Bone marrow (tissue), 2 donors: ENCODE measurements at places on chromosomes 11 and 22.

- no peak for DNase-seq
Measured at GRCh38 chr11:12249590-12250260, 127.6 kb upstream of the PARVA start.

- DNase-seq = no peak
Measured at GRCh38 chr22:29108137-29108536, 35.3 kb downstream of the KREMEN1 start.

GRCh38 chr11:640021-640706 is 3.1 kb downstream of the DRD4 start:
- no peak for DNase-seq

DNA sequence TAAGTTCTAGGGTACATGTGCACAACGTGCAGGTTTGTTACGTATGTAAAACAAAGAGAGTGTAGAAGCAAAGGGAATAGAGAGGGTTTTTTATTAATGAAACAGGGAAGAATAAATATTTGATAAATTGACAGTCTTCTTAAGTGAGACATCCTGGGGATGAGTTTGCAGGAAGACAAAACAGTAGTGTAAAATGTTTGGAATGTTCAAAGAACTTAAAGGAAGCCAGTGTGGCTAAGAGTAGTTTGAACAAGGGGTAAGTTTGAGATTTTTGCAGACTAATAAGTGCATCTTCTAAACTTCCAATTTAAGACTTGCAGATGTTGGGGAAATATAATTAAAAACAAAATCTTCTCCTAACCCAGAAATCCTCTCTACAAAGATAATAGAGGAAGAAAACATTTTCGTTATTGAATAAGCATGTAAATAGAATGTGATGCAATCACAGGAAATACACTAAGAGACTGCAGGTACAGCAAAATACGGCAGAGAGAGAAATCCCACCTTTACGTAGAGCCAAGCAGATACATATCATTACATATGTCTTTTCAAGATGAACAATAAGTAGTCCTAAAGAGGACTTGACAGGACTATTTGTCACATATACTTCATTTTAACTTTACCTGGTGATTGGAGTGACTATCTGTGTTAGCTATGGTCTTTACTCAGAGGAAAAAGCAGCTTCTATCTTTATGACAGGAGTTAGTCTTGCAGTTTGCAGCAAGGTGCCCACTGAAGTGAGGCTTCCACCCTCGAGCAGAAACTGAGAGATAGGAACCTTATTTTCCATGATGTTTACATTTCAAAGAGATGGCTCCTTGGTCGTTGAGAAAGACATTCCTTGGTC is 402.1 kb downstream of the CNTN5 start:
- DNase-seq = no peak

- no peak for DNase-seq
Measured at GRCh38 chr22:48709976-48710375, 1117.7 kb downstream of the BRD1 start.

DNA sequence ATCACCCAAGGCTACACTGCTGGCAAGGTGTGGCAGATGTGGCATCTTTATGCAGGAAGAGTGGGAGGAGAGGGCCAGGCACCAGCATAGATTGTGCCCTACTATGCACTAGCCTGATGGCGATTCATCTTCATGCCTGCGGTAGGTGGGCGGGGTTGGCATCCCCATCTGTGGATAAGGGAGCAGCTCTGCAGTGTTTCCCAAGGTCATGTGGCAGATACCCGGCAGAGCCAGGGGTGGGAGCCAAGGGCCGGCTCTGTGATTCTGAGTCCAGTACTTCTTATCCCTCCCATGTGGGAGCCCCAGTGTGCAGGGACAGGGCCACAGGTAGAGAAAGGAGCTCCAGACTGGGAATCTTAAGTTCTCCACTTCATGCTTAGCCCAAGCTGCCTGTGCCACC is 20.0 kb downstream of the CD82 start:
- DNase-seq = no peak

DNA sequence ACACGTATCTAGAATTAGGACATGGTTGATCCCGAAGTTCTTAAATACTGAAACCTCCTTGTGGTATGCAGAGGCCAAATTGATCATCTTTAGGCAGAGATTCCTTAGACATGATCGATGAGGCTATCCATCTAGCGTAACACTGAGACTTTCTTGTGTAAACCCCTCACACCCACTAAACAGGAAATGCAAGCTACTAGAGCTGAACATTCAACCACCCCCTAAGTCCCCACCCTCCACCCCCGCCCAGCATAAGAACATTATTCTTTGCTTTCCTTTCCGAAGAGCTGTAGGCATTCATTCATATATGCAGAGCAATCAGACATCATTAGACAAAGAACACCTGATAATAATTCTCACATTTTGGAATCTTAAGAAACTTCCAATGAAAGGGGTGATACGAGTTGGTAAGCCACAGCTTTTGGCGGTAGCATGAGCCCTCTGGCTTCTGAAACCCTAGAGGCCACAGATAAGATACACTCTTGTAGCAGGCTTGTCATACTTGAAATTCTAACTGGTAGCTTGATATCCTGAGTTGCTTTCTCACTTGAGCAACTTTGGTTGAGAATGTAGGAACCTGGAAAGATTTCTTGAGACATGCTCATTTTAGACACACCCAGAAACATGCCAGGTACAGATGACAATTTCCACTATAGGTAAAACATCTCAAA is 42.2 kb downstream of the FLI1 start:
- no peak for DNase-seq
